Left cardiac atrium (tissue), 4 donors: ENCODE measurements at places on chromosomes 6 and 20. TPM values are rescaled to one million over a fixed set of nuclear protein-coding genes. Genes with fewer than 3 reads are reported as not detected.

Gene MAFB
- 32.5 TPM for total RNA-seq

Gene NHLRC1
- 1.9 TPM for total RNA-seq

Gene PPP1R3G
- 7.4 TPM for total RNA-seq

Gene PLEKHG1
- 9.3 TPM for total RNA-seq

Gene KIAA1755
- total RNA-seq = 8.0 TPM

Gene ELOVL4
- total RNA-seq = 0.47 TPM

Gene HUS1B
- total RNA-seq = not detected

Gene ACSS1
- 27.9 TPM for total RNA-seq

Gene CRIP3
- 0.85 TPM for total RNA-seq

Gene VIP
- total RNA-seq = not detected

Gene PAK5
- not detected for total RNA-seq

Gene DCDC2
- not detected for total RNA-seq

Gene C20orf202
- 0.24 TPM for total RNA-seq

Gene TNFRSF6B
- total RNA-seq = 1.4 TPM

Gene SAPCD1
- 0.71 TPM for total RNA-seq

Gene GPR6
- total RNA-seq = not detected

Gene SIRPD
- total RNA-seq = not detected

Gene LY6G5C
- 2.5 TPM for total RNA-seq

Gene BAG2
- total RNA-seq = 13.0 TPM

Gene HDGFL1
- not detected for total RNA-seq

Gene ATP9A
- 27.6 TPM for total RNA-seq

Gene FAM209B
- not detected for total RNA-seq

Gene TRIM38
- 5.3 TPM for total RNA-seq

Gene UBE2J1
- total RNA-seq = 26.1 TPM

Gene RBM24
- 121 TPM for total RNA-seq

Gene MYLK4
- total RNA-seq = 1.6 TPM

Gene LRRC73
- 1.2 TPM for total RNA-seq

Gene TRDN
- total RNA-seq = 207 TPM

Gene TFB1M
- total RNA-seq = 15.6 TPM

Gene EPHA7
- 9.8 TPM for total RNA-seq

Gene GLP1R
- total RNA-seq = 10.3 TPM

Gene VSX1
- total RNA-seq = 0.38 TPM

Gene GTSF1L
- total RNA-seq = not detected

Gene WFDC10B
- total RNA-seq = not detected

Gene GPR63
- 0.21 TPM for total RNA-seq

Gene ESR1
- total RNA-seq = 4.9 TPM

Gene FAM162B
- 5.2 TPM for total RNA-seq

Gene UBE3D
- 3.0 TPM for total RNA-seq
